ENCODE measurements at places on chromosomes 1 and 21.

DNA sequence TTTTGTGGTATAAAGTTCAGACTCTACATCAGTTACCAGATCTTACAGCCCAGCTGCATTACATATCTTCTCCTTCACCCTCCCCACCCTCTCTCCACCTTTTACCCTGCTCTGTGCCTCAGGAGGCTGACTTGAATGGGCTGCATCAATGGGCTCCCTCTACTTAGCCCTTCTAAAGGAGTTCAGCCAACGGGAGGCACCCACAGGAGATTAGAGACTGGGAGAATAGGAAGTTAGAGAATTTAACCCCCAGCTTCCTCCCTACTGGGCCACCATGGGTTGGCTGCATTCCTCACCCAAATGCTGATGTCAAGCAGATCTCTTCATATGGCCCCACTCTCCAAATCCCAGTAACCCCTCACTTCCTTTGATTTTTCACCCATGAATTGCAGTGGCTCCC lies 17.1 kb upstream of the DUSP23 start:
- DNase-seq, result no peak

- peak; percentile 93 for DNase-seq
Observed at GRCh38 chr1:30523055-30524020, 200.0 kb downstream of the MATN1 start.

- no peak for DNase-seq
Observed at GRCh38 chr1:169193191-169193850, 86.8 kb downstream of the ATP1B1 start.

GRCh38 chr21:42406201-42406621 lies 2.5 kb downstream of the UBASH3A start:
- DNase-seq, result no peak

- DNase-seq, result no peak
Observed at GRCh38 chr1:239536165-239536849, 149.9 kb downstream of the CHRM3 start.

GRCh38 chr21:27086630-27087029 lies 119.7 kb upstream of the ADAMTS5 start:
- DNase-seq, result no peak

GRCh38 chr1:184647471-184647870 lies 107.2 kb downstream of the EDEM3 start:
- no peak for DNase-seq

DNA sequence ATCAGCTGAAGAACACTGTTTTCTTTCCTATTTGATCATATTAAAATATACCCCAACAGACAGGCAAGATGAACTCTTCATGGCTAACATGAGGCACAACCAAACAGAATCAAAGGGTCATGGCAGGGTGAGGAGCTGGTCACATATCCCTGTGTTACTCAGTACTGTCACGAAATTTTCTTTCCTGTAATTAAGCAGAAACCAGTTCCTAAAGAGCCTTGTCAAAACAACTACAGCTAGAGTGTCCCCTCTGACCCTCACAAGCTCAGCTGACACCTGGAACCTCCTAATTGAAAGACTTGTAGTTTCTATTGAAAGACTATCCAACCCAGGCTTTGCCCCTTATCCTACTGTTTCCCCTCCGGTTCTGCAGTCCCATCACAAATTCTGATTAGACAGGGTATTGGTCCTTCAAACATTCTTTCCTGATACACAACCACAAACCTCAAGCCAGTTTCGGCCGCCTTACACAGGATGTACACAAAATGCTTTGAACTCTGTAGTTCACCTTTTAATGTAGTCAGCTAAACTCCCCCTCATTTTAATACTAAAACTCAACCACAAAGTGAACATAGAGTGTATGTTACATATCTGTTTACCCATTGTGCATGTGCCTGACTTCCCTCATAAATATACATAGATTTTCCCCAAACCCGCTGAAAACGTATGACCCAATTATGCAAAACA lies 651.9 kb downstream of the MRPL39 start:
- DNase-seq, result no peak

GRCh38 chr1:59669752-59670312 lies 144.9 kb upstream of the HOOK1 start:
- DNase-seq, result peak; percentile 35

DNA sequence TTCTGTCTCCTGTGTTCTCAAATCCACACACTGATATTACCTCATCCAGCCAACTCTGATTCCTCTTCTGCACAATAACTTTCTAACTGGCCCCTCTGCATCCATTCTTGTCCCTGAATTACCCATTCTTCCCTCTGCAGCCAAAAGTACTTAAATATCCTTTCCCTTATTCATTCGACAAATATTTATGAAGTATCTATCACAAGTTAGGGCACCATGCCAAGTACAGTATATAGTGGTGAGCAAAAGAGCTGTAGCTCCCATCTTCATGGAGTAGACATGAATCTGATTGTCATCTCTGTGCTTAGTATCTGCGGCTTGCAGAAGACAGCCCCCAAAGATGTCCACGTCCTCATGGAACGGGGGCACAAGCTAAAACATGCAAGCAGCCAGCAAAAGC lies 316.8 kb downstream of the SETD4 start:
- peak; percentile 79 for DNase-seq

GRCh38 chr1:30323841-30324240 lies 399.5 kb downstream of the MATN1 start:
- DNase-seq, result no peak

- DNase-seq, result no peak
Observed at GRCh38 chr1:104238991-104239390, 489.3 kb downstream of the AMY1C start.

- peak; percentile 50 for DNase-seq
Observed at GRCh38 chr1:197399755-197400521, 131.9 kb downstream of the CRB1 start.

GRCh38 chr1:62247391-62248168 lies 52.9 kb downstream of the L1TD1 start:
- DNase-seq, result no peak

- no peak for DNase-seq
Observed at GRCh38 chr1:179857009-179857408, 20.6 kb downstream of the TOR1AIP2 start.

- peak; percentile 78 for DNase-seq
Observed at GRCh38 chr1:31788825-31789256, 24.7 kb upstream of the ADGRB2 start.

DNA sequence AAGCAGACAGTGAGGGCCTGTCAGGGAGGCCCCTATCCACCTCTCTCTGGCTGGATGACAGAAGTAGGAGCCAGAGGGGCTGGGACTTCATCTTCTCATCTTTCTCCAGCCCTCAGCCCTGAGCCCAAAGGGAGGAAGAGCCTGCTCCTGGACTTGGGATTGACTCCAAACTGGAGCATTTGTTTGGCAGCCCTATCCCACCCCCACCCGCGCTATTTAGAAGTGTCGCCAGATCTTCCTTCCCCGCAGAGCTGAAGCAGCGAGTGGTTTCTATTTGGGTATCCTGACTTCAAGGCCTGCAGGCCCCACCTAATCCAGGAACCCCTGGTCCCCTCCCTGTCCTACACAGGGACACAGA lies 9.6 kb downstream of the NES start:
- DNase-seq, result peak; percentile 42

DNA sequence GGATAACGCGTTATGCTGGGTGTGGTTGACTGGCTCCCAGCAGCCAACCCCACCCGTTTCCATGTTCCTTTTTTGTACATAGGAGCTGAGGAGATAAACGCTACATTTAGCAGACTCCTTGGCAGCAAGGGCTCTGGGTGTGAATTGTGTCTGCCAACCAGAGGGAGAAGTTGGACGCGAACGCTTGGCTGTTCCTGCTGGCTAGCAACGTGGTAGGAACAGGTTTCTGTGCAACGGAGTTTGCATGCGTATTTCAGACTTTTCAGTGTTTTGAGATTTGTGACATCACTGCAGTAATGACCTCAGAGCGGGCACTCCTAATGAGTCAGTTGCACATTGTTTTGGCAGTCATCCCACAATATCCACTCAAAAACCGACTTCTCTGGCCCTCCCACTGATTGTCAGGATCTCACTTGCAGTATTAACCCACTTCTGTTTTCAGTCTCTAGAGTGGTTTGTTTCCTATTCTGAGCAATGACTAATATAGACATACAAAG lies 98.7 kb upstream of the RGS1 start:
- DNase-seq, result peak; percentile 17

DNA sequence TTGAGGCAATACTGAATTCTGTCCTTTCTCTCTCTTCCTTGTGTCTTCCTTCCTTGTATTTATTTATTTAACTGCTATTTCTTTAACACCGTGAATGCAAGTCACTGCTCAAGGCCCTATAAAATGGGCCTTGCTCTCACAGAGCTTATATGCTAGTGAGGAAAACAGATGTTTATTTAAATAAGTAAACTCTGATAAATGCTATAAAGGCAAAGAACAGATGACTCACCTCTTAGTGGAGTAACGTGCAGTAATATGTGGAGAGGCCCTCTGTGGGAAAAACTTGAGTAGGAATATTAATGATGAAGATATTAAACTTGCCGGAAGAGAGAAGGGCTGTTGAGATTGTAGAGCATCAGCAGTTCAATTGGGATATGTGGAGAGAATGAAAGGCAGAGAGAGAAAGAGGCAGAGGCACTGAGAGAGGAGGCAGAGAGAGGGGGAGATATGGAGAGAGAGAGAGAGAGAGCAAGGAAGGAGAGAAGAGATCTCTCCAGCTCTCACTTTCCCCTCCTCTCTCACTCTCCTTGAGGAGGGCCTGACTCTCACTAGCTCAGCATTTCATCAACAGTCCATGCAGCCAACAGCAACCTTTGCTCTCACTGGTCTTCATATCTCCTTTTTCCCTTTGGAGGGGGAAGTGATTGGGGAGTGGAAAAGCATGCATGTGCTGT lies 322.2 kb downstream of the LMX1A start:
- no peak for DNase-seq

DNA sequence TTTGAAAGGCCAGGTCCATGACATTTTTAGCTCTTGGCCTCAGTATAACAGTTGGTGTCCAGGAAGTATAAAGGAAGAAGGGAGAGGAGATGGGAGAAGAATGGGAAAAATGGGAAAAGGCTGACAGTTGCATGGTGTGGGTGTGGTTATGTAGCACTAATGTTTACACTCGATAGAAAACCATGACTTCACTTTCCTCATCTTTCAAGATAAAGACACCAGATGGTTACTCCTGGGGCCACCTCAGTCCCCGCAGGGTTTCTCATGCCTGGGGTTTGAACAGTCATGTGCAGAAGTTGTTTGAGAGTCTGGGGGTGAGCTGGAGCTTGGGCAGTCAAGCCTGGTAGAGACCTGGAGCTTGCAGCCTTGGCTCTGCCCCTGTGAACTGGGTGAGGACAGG lies 7.9 kb downstream of the PGBD2 start:
- no peak for DNase-seq

GRCh38 chr1:39688706-39689105 lies 2.5 kb downstream of the HPCAL4 start:
- no peak for DNase-seq

GRCh38 chr1:117732956-117733355 lies 127.1 kb downstream of the TENT5C start:
- DNase-seq, result no peak

DNA sequence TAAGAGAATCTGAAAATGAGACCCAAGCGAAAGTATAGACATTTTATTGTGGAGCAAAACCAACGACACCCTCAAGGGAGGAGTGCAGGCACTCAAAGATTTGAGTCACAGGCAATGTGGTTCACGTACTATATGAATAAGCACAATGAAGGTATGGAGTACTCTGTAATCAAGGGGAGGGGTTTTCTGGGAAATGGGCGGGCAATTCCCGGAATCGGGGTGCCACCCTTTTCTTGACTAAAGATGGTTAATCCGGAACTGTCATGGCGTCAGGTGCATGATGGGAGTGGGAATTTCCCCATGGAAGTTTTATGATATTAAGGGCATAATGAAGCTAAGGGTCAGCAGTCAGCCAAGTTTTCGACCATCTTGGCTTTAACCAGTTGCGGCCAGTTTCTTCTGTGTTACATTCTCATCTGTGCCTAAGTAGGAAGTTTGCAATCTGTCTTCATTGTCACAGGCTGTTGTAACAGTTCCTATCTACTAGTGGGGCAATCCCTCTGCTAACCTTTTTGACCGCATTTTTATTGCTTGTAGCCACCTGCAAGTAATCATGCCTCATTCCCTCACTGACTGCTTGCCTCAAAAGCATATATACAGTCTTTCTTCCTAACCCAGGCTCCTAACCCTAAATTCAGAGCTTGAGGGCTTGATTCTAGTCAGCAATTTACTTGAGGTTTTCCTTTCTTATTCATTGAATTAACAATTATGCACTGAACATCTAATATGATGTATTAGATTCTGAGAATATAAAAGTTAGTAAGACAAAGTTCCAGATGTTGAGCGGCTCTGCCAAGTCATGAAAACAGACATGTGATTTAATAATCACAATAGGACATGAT lies 775 bp upstream of the AIM2 start:
- DNase-seq, result peak; percentile 77

- no peak for DNase-seq
Observed at GRCh38 chr1:41481109-41481775, 3.2 kb downstream of the EDN2 start.

DNA sequence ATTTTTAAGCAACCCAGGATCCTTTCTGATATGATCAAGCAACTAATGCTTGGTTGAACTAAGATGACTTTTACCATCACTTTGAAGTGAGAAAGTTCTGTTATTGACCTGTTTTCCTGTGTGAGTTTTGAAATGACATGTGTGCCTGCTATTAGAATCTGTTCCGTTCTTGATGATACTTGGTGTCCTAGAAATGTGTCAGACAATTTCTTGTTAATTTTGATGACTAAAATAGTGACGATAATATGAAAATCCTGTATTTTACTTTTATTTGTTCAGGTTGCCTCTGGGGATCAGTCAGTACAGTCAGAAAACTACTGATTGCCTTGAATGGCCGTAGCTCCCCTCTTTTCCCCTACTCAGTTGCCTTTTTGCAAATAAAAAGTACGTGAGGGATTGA lies 228.0 kb downstream of the RYR2 start:
- no peak for DNase-seq
